ENCODE measurements at places on chromosomes 16 and 17. TPM values are rescaled to one million over a fixed set of nuclear protein-coding genes. Genes with fewer than 3 reads are reported as not detected.

- no peak for DNase-seq
These were observed 7.4 kb downstream of the C1QL1 start for GRCh38 chr17:44960691-44961090.

GRCh38 chr16:72241930-72242329 is 70.0 kb upstream of the PMFBP1 start:
- no peak for DNase-seq

DNA sequence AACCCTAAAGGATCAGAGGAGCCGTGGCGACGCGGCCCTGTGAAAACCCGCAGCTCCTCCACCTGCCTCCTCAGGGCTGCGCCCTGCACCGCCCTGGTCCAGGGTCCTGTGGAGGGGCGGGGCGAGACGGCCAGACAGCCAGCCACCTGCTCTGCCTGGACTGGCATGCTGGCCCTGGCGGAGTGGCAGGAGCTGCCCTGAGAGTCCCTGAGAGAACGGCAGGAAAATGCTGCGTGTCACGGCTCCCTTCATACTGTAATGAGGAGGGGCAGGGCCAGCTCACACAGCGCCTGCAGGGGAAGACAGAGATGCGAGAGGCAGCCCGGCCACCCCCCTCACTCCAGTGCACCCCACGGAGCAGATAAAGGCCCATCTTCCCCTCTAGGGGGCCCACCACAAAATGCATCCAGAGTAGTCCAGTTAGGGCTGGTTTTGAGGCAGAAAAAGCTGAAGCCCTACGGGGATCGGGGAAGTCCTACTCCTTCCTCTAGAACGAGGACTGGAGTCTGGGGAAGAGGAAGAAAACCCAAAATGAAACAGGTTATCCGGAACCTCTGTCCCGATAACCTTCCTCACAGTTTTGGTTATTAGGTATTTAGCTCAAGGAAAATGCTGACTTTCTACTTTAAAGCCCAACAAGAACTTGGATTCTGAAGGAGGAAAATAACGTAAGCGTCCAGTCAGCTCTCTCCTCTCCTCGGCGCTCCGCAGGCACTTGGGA is 97.6 kb upstream of the DNAH17 start:
- no peak for DNase-seq

- DNase-seq: peak; percentile 56
These were observed 1.9 kb downstream of the PHF12 start for GRCh38 chr17:28949185-28950016.

DNA sequence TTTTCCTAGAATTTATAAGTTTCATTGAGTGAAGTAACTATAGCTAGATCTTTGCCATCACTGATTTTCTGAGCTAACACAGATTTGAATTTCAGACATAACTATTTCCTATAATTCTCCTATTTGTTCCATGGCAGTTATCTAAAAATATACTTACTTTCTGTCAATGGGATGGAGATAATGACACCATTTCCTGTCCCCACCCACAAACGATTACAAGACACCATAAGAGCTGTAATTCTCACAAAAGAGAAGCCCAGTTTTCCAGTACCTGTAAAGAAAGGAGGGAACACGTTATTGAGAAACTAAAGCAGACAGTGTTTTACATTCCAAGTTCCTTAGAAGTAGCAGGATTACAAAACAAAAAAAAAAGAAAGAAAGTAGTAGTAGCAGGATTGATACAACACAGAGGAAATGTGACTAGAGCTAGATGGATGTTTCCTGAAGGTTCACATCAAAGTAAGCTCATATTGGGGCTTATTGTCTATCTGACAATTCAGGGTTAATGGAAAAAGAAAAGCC is 110.9 kb upstream of the TOB1 start:
- no peak for DNase-seq

GRCh38 chr17:82980632-82981031 is 98.8 kb upstream of the METRNL start:
- DNase-seq: no peak

GRCh38 chr17:8463099-8463498 is 27.4 kb downstream of the NDEL1 start:
- no peak for DNase-seq

- DNase-seq: no peak
These were observed 15.0 kb upstream of the PITPNA start for GRCh38 chr17:1577583-1578013.

DNA sequence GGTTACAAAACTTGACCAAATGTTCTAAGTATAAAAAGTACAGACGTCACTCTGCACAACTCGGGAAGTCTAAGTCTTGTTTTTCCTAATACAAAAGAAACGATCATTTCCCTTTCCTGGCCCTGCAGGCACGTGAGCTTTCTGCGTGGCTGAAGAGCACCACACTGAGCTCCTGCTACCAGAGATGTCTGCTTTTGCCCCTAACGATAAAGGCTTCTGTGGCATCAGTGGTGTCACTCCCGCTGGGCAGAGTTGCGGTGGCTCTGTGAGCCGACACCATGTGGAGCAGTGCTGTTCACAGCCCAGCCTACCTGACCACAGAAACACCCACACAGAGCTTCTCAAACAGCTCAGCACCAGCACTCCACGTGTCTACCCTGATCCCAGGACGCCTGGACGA is 20.5 kb downstream of the EMC8 start:
- no peak for DNase-seq

DNA sequence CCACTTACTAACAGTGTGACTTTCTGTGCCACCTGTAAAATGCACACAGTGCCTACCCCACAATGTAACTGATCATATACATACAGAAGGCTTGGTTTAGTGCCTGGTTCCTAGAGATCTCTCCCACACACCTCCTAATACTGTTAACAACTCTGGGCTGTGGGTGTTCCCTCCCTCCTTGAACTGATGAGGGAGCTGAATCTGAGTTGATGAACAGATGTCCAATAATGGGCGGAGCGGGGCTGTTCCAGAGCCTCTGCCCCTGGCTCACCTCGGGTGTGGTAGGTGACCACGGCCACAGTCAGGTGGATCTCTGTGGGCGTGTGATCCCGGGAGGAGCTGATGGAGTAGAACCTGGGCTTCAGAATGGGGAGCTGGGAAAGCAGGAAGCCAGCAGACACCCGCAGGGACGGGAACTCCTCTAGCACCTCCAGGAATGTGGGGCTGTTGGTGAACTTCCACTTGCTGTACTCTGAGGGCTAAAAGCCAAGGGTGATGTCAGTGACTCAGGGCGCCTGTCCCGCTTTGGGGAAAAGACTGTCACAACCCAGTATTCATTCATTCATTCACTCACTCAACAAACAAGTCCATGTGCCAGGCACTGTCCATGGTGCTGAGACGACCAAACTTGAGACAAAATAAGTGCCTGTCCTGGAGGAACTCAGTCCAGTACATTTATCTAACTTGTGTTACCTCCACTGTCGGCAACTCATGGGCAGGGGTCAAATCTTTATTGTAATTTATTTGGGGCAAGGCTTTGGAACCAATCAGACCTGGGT is 37.6 kb downstream of the NOS2 start:
- peak; percentile 53 for DNase-seq

DNA sequence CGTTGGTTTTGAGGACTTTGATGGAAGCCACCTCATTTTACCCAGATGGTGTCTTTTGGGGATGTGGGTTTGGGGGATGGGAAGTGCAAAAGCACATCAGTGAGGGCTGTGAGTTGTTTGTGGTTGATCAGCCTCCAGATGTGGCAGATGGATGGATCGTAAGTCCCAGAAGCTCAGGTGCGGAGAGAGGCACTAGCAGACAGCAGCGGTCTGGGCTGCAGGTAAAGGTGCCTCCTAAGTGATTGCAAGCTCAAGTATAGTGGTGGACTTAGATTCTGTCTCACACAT is 18.0 kb downstream of the HS3ST3B1 start:
- DNase-seq: no peak

DNA sequence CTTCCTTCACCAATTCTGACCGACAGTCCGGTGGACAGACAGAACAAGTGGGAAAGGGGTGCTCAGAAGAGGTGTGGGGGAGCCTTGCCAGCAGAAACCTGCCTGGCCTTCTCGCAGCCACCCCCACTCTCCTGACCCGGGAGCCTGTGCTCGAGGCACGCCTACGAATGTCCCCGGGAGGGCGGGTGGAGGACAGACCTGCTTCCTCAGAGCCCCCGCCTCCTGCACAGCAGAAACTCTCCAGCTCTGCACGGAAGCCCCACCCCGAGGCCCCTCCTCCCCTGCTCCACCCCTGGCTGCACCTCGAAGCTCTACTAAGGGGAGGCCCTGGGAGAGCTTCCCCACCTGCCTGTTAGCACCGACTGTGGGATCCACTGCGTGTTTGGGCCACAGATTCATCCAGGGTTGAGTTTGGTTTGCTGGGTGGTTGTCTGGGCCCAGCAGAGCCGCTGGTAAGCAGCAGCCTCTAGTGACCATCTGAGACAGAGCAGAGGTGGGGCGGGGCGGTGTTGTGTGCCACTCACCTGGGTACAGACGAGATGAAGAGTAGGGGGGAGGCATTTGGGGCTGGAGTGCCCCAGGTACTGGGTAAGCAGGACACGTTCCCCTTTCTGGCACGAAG is 6.2 kb downstream of the TAF1C start:
- DNase-seq: no peak

The ARL5C gene
- 0.22 TPM for polyA plus RNA-seq

The APRT gene
- polyA plus RNA-seq: 72.3 TPM

The ABI3 gene
- 4.2 TPM for polyA plus RNA-seq

The ATXN2L gene
- 108 TPM for polyA plus RNA-seq

All from left kidney (tissue), 8 donors.